NCI-H510A (cell line): ENCODE measurements at places on chromosomes 6 and 20.

GRCh38 chr6:39003072-39003471 is 45.5 kb upstream of the GLP1R start:
- DNase-seq = no peak

DNA sequence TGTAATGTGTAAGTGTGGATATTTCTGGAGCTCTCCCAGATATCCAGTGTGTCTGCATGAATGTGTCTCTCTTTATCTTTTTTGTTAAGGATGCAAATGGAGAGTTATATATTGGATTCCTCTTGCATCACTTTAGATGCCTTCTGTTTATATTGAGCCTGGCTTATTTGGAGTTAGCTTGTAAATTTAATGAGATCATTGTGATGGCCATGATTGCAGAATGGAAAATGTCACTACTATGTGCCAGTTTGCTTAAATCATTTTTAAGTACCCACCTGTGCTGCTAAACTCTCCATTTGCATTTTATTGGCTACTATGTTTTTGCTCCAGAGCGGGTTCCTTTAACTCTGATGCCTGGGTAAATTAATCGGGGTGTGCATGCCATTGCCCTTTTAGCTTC is 334.8 kb downstream of the UTRN start:
- no peak for DNase-seq

DNA sequence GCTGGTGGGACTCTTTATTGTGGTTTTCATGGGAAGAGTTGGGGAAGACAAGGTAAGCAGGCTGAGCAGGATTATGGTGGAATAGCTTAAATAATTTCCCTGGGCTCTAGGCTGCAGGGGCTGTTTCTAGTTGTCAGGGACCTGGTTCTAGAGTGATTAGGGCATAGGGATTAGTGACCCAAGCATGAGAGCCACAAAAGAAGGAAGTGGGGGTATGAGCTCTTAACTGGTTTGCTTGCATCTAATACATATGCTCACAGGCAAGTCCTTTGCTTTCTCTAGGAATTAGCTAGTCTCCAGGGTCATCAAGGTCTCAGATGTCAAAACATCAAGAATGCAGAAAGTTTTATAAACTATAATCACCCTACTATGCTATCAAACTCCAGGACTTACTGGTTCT is 67.5 kb upstream of the NRN1 start:
- DNase-seq = no peak

GRCh38 chr20:37254114-37254878 is 7.3 kb downstream of the GHRH start:
- no peak for DNase-seq

DNA sequence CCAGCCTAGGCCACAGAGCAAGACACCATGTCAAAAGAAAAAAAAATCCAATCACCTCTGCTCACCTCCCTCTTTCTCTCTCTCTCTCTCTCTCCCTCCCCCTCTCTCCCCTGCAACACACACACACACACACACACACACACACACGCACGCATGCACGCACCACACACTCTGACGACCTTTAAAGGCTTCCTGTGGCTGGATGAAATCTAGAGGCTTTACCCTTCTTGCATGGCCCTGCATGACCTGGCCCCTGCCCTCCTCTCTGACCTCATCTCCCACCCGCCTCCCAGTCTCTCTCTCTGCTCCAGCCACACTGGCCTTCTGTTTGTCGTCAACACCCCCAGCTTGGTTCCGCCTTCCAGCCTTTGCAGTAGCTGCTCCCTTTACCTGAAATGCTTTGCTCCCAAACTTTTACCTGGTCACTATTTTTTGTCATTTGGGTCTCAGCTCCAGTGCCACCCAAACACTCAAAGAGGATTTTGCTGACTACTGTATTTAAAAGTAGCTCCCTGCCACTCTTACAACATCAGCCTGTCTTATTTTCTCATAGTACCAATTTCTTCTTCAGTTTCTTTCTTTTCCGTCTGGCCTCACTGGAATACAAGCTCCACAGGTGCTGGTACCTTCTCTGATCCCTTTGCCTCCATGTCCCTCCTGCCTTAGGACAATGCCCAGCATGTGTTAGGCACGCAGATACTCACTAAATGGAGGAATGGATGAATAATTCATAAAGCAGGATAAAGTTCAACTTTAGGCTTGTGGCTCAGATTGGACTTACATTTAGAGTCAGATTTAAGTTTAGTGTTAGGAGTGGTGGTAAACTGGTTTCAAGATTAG is 4.3 kb upstream of the LTA start:
- no peak for DNase-seq

GRCh38 chr20:45878076-45878761 is 2.8 kb upstream of the ZSWIM1 start:
- DNase-seq = no peak

DNA sequence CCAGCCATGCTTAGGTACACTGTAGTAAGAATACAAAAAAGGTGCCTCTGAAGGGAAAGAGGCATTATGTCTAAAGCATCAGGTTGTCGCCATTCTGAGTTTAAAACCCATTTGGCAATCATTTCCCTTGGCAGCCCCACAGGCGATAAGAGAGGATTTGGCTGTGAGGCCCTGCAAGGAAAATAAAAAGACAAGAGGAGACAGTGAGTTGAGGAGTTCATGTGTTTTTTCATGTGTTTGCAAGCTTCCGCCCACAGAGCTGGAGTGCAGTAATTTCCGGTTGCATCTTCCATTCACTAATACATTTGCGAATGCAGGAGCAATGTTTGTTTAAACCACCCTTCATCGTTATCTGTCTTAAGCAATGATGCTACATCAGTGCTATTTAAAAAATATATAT is 138.5 kb upstream of the SOX4 start:
- no peak for DNase-seq

GRCh38 chr6:149094156-149094555 is 223.4 kb upstream of the TAB2 start:
- DNase-seq = no peak

GRCh38 chr6:168004945-168005344 is 7.5 kb downstream of the KIF25 start:
- DNase-seq = no peak

GRCh38 chr20:58003525-58003924 is 224.9 kb downstream of the ANKRD60 start:
- DNase-seq = no peak

DNA sequence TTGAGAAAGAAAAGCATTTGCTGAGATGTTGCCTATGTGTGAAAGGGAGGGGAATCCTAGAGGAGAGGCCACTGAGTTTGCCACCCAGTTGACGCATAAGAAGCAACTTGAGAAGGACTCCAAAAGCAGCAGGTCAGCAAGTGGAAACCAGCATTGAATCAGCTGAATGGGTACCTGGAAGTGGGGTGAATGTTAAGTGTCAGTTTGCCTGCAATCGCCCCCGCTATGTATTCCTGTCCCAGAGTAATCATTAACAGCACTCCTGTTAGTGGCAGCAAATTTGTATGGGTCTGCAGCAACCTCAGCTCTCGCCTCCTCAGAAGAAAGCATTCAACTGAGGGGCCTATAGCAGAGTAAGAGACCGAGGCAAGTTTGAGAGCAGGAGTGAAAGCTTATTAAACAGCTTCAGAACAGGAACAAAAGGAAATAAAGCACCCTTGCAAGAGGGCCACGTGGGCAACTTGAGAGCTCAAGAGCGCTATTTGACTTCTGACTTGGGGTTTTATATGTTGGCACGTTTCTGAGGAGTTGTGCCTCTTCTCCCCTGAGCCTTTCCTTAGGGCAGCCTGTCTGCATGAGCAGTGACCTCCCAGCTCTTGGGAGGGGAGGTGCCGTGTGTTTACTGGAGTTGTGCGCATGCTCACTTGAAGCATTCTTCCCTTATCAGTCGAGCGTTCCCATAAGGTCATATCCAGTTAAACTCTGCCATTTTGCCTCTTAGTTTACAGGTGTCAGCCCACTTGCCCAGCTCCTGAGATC is 122.6 kb upstream of the PHACTR1 start:
- no peak for DNase-seq

- DNase-seq = no peak
These were observed 1293.7 kb downstream of the EPHA7 start for GRCh38 chr6:92125681-92126080.

DNA sequence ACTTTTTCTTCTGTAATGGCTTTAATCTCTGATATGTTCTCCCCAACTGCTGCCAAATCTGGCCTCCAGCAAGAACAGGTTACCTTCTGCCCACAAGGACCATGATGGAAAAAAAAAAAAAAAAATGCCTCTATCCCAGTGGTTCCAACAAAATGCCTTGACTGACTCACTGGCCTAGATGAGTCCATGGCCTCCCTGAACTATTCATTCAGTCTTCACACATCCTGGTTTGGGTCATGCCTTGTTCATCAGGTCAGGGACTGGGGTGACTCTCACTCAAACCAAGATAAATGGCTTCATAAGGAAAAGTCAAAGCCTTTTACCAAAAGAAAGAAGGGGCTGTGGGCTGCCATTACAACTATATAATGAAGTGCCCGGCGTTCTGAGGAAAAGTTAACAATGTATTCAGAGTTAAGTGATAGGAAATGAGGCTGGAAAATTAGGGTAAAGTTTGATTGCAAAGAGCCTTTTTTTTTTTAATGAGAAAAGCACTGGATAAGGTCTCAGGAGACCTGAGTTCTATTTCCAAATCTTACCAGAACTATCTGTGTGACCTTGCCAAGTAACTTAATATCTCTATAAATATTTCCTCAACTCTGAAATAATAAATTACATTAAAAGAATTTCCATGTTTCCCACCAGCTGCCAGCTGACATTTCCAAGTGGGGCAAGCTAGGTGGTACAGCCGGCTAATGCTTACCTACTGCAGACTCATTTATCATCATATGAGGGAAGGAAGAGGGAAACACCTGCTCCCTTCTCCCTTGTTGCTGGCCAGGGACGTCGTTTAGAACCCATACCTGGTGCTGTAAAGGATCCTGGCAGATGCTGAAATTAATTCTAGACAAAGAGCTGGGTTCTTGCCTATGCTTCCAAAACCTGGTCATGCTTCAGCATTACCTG is 380.0 kb upstream of the MARCKS start:
- DNase-seq = no peak

GRCh38 chr6:45454008-45454911 is 76.5 kb upstream of the SUPT3H start:
- DNase-seq = no peak

DNA sequence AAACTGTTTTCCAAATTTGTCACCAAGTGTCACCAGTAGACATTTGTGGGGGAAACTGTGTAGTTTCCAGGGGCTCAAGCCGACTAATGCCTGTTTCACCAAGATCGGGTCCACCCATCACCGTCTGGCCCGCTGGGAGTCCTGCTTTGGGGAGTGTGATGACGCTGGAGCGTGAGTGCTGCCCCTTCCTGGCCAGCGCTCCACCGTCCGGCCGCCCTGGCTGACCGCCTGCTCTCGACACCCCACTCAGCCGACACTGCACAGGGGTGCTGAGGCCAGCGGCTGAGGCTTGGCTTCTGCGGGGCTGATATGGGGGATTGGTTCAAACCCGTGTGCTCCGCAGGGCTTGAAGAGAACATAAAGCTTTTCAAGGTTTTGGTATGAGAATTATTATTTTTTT is 160.1 kb downstream of the SMOC2 start:
- DNase-seq = no peak

GRCh38 chr6:6987749-6988148 is 120.0 kb upstream of the RREB1 start:
- no peak for DNase-seq

DNA sequence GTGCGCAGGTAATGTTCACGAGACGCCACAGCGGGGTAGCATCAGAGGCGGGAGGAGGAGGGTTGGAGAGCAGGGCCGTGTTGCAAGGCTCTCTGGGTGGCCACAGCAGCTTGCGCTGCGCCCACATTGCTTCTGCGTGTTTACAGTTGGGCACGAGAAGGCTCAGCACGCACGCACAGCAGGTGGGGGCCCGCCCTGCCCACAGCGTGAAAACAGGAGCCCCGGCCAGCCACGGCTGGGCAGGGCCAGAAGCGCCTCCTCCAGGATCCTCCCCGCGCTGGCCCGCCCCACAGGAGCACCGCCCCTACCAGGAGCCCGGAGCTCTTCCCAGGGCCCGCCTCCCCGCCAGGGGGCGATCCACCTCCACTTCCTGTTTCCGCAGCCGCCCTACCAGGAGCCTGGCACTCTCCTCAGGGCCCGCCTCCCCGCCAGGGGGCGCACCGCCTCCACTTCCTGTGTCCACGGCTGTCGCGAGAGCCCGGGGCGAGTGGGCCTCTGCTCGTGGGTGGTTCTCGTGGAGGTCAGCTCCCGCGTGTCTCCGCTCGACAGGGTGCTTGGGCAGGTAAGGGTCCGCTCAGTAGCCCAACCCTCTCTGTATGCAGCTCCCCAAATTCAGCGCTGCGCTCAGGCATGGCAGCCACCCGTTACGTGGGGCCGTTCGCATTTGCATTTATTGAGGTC is at the start of gene FAM50B:
Gene FAM50B, plus strand, starts transcription at position 449 of the 681 bp plus-strand sequence. CDS start 439 bp downstream, outside the sequence.
- peak; percentile 18 for DNase-seq

DNA sequence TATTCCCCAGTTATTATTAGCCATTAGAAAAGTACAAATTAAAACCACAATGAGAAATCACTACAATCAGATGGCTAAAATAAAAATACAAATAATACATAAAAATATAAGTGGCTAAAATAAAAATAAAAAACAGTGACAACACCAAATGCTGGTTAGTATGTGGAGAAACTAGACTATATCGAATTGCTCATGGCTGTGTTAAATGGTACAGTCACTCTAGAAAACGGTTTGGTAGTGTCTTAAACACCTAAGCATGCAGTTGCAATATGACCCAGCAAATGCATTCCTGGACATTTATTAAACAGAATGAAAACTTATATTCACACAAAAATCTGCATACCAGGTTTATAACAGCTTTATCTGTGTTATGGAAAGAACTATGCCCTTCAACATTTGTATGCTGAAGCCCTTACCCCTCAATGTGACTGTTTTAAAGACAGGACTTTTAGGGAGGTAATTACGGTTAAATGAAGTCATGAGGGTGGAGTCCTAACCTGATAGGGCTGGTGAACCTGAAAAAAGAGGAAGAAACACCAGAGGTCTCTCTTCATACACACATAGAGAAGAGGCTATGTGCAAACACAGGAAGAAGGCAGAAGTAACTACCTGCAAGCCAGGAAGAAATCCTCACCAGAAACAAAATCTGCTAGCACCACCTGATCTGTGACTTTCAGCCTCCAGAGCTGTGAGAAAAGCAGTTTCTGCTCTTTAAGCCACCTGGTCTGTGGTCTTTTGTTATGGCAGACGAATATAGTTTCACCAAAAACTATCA is 84.9 kb downstream of the ASCC3 start:
- no peak for DNase-seq
